EH (cell line): ENCODE measurements at places on chromosomes 7 and 10.
A peak's percentile ranks its signal among the peaks of the same experiment; 100 is the strongest.

- peak; percentile 42 for DNase-seq
Measured at GRCh38 chr10:63547628-63548360, 26.6 kb downstream of the REEP3 start.

DNA sequence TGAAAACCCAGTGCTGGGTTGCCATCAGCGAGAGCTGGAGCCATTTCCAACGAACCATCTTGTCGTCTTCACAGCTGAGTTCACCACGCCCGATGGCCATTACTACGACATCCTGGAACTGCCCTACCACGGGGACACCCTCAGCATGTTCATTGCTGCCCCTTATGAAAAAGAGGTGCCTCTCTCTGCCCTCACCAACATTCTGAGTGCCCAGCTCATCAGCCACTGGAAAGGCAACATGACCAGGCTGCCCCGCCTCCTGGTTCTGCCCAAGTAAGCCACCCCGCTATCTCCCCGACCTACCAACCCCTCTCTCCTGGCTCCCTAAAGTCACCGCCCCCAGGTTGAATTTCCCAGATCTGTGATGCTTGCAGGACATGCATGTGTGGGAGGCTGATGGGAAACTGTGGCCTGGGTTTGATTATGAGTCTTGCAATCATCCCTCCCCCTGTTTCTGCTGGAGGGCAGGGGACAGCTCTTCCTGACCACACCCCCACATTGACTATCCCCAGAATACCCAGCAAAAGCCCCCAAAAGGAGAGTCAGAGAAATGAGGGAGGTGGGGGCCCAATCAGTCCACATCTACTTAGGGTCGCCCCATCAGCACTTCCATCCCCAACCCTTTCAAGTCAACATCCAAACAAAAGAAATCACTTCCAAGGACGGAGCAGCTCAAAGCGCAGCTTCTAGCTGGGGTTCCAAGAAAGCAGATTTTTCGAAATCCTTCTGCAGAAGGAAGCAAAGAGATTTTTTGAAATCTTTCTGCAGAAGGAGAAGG is 6.9 kb downstream of the SERPINE1 start:
- peak; percentile 53 for DNase-seq

GRCh38 chr10:9015005-9015404 is 960.5 kb downstream of the GATA3 start:
- DNase-seq: peak; percentile 19

DNA sequence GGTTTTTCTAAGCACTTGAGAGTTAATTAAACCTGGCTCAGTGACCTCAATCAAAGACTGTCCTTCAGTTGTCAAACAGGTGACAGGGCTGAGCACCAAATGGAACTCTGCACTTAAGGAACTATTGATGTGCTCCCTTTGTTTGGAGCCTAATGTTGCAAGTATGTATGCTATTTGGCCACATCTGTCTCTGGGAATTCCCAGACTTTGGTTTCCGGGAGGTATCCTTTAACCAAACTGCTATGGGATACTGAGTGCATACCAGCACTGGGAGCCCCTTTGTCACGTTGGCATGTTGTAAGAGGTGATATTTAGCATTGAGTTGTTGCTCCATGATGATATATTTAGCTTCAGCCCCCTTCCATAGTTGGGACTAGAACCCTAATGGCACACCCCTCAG is 25.2 kb downstream of the ASZ1 start:
- DNase-seq: peak; percentile 46

GRCh38 chr7:151351027-151351426 is 9.4 kb downstream of the NUB1 start:
- no peak for DNase-seq

DNA sequence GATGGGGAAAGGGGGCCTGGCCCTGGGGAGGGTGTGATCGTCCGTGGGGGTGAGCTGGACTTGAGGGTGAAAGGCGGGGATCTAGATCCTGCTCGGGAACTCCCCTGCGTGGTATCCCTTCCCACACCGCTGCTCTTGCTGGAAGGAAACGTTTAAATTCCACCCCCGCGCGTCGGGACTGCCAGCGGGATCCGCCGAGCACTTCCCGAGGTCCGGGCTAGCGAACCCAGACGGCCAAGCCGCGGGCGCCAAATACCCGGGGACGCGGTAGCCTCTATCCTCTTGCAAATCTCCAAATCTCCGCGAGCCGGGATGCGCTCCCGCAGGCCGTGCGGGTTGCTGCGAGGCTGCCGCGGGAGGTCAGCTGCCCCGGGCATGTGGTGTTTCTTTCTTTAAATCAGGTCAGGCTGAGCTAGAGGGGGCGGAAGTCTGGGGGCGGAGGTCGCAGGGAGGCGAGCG is 904 bp downstream of the NPTX2 start:
- DNase-seq: no peak

DNA sequence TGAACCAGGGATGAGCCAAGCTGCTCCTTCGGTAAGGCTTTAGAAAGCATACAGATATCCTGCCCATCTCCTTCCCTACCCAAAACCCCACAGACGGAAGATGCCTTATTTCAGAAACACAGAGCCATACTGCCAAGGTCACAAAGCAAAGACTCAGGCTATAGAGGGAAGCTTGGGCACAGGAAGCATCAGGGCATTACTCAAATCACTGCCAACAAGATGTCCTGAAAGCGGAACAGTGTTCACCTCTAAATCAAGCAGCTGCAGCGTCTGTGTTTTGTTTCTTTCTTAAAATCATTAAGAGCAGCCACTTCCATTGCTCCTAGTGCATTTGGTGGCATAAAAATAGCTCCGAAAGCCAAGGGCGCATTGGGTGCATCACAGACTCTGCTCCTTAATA is 307.3 kb downstream of the SORCS1 start:
- DNase-seq: no peak

DNA sequence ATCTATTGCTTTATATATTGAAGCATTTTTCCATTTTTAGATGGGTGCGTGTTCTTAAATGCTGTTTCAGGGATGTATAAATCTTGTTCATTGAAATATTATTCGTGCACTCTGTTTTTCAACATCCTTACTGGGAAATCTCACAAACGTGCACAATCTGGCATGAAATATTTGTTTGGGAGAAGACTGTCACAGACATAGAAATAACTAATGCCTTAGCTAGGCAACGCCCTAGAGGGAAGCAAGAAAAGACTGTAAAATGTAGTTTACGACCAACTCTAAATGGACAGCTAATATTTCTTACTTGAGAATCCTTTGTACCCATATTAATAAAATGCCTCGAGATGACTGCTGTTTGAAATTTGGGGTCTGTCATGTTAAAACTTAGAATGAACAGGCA is 8.9 kb downstream of the DOCK4 start:
- DNase-seq: no peak

- DNase-seq: no peak
Measured at GRCh38 chr7:155296006-155296787, 1.5 kb upstream of the INSIG1 start.

GRCh38 chr7:136183981-136184380 is 206.8 kb upstream of the MTPN start:
- peak; percentile 9 for DNase-seq

- DNase-seq: peak; percentile 79
Measured at GRCh38 chr7:92595281-92595680, 5.1 kb upstream of the FAM133B start.

DNA sequence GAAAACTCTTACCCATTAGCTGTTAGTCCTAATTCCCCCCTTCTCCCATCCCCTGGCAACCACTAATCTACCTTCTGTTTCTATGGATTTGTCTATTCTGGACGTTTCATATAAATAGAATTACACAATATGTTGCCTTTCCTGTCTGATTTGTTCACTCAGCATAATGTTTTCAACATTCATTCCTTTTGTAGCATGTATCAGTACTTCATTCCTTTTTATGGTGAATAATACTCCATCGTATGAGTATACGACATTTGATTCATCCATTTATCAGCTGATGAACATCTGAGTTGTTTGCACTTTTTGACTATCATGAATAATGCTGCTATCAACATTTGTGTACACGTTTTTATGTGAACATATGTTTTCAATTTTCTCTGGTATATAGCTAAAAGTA is 4.4 kb upstream of the FRAT1 start:
- no peak for DNase-seq

- DNase-seq: peak; percentile 22
Measured at GRCh38 chr10:11846542-11846941, 23.4 kb downstream of the PROSER2 start.

DNA sequence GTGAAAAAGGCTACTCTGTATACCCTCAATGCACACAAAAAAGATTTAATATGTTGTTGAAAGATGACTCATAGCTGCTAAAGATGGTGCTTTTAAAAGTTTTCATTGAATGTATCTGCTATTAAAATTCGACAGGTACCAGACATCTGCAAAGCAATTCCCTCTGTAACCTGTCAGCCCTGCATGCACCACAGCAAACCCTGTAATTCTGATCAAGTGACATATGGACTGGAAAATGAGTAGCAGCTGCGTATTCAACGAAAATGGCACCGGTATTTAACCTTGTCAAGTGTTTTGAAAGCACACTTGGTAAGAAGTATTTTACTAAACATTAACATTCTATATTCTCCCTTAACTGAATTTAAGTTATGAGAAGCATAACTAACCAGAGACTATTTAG is 58.2 kb upstream of the PTPRN2 start:
- DNase-seq: no peak

DNA sequence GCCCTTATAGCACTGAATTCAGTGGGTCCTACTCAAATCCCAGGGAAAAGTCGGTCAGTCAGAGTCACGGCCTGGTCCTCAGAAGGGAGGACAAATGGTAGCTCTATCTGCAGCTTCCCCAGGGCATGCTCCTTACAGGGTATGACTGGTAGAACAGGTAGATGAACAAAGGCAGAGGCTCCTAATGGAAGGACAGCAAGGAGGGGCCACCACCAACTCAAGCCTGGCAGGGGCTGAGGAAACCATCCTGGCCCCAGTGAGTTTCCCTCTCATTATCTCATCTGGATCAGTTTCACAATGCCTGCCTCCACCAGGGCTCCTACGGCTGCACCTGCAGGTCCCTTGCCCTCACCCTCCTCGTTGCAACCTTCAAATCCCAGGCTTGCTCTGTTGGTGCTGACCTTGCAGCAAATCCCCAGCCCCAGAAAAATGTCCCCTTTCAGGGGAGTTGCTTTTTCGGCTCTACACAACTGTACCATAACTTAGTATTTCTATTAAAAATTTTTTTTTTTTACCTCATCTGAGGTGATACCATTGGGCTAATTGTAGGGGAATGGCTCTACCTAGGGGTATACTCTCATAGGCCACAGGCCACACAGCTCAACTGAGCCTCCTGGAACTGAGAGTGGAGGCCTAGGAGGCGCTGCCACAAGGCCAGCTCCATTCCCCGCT is 2.4 kb upstream of the MYO1G start:
- no peak for DNase-seq

DNA sequence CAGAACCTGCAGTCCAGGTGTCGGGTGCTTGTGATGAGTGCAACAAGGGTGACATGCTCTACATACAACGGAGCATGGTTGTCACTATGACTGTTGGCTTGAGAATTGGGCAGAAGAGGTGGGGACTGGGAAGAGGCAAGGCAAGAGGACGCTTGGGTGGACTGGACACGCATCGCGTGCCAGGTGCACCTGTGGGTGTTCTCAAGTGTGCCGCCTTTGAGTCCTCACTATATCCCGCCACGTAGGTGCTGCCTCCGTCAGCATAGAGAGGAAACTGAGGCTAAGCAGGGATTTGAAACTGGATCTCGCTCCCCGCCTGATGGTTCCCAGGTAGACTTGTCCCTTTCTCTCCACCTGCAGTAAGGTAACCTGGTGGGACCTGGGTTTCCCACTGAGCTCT is 27.2 kb downstream of the CDH23 start:
- DNase-seq: no peak

DNA sequence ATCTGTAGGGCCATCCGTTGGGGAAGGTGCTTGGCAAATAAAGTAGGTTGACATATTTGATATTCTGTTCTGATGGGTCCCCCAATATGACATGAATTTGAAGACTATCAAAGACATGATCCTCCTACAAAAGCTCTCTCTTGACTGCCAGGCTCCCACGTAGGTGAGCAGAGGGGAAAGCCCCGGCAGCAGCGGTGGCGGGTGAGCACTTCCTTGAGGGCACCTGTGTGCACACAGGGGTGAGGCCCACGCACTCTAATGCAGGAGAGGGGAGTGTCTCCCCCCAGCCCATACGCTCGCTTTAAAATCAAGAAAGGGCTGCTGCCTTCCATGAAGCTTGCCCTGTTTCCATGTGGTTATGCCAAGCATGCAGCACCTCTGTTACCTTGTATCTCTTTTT is 100.4 kb downstream of the TAX1BP1 start:
- DNase-seq: no peak

GRCh38 chr10:103752680-103753248 is 102.6 kb downstream of the SH3PXD2A start:
- DNase-seq: no peak

GRCh38 chr10:36168777-36169176 is 526.7 kb upstream of the FZD8 start:
- DNase-seq: no peak

DNA sequence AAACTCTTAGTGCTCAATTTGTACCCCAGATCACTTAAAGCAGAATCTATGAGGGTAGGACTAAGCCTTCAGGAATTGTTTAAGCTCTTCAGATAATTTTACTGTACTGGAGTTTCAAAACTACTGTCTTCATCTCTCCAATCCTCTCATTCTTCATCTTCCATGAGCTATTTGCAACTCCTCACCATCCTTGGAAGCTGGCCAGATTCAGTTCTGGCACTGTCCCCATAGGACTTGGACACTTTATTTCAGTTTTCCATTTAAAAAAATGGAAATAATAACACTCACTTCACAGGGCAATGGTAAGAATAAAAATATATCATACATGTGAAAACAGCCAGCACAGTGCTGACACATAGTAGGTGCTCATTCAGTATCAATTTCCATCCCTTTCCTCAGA is 74.6 kb downstream of the PPP1R17 start:
- DNase-seq: peak; percentile 56

GRCh38 chr7:105388356-105389087 is at the start of gene SRPK2:
SRPK2 (minus strand) TSS chr7:105388921.
- peak; percentile 78 for DNase-seq

DNA sequence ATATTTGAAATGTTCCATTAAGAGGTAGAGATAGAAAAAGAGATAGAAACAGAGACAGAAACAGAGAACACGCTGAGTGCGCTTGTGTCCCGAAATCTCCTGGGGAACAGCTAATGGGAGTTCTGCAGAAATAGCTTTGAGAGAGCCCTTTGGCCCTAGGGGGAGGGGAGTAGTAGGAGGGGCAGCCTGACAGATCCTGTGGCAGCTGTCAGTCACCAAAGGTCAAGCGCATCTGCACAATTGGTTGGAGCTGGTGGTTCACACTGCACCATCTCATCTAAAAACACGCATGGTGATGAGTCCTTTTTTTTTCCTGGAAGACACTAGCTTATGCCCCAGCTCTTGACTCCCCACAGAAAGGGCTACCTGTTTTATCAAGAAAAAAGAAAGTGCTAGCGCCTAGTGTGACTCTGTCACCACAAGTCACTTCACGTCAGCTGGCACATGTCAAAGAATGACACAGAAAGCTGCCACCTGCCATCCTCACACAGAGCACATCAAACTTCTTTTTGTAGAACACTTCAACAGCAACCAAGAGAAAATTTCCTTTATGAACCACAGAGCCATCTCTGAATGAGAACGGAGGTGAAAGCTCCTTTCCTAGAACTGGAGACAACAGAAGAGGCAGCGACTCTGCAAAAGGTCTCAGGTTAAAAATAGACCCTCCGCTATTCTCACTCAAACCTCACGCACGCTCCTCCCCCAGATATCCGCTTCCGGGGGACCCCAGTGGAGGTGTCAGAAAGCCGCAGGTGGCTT is 125.7 kb downstream of the GFRA1 start:
- DNase-seq: no peak
